ENCODE measurements at places on chromosomes 7 and 10.

DNA sequence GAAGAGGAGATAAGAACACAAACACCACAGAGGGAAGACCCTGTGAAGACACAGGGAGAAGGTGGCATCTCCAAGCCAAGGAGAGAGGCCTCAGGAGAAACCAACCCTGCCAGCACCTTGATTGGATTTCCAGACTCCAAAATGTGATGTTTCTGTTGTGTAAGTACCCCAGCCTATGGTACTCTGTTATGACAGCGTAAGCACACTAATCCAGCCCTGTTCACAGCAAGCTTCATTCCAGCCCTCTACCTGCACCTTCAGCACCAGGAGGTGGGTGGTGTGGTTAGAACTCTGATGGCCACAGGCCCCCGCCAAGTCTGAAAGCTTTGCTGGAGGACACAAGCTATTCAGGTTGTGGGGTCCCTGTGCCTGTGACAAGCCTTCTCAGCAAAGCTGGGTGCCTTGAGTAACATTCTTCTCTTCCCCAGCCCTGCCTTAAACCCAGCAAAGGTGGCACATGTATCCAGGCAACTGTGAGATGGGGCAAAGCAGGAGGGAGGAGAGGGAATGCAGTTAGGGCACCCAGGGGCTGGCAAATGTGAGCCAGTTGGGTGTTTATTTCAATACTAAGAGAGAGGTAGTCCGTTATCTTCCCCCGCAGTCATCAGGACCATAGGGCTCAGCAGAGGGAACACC, 4.5 kb downstream of the VSTM4 start:
- DNase-seq, result no peak

DNA sequence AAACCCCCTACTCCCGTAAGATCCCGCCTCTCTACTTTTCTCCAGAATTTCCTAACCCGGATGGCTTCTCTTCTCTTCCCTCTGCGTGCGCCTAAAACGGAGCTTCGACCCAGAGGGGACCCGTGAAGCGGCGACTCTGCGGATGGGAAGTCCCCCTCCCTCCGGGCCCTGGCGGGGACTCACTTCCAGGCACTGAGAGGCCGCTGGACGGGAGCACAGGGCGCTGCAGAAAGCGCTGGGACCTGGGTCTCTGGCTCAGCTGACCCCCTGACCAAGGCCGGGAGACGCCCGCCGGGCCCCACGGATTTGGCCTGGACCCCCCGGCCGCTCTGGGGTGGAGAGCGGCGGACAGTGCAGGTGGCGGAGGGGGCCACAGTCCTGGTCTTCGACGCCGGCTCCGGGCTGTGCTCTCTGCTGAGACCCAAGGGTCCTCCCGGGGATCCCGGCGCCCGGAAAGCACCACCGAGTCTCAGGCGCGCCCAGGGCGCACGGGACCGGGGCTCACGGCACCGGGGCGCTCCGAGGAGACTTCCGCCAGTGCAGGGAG, 688 bp upstream of the FOXL3 start:
- DNase-seq, result no peak

DNA sequence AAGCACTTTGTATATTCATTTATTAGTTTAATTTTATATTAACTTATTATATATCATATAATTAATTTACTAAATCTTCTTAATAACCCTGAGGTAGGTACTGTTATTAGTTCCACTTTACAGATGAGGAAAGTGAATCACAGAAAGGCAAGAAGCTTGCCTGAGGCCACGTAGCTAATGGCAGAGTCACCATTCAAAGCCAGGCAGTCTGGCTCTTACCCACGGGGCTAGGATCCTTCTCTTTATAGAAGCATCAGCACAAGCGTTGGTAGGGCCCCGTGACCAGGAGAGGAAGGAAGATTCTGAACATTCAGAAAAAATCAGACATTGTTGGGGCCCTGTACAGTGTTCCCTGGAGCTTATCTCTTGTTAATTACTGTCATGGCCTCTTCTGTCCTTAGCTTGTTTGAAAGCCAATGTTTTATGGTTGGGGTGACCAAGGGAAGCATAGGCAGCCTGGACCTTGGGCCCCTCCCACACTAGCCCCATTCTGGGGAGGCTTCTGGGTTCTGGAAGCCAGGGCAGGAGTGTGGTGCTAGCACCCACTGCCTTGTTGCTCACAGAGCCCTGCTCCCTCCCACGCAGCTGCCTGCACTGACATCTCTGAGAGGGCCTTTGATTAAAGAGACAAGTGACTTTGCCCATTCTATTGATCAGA, 31.1 kb upstream of the SLF2 start:
- DNase-seq, result no peak

DNA sequence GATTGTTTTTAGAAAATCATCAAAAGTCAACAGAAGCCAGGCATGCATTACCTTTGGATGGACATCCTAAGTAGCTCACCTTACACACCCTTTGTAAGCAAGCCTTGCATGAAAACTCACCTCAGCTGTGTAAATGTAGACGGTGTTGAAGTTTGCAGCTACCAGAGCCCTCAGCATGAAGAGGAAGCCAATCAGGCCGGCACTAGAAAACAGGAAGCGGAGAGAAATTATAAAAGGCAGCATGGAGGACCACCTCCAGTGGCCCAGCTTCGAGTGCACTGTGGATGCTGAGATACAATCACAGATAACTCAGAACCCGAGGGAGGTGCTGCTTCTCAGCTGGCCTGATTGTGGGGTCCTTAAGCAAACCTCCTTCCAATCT, 75.3 kb downstream of the SVOPL start:
- DNase-seq, result no peak

DNA sequence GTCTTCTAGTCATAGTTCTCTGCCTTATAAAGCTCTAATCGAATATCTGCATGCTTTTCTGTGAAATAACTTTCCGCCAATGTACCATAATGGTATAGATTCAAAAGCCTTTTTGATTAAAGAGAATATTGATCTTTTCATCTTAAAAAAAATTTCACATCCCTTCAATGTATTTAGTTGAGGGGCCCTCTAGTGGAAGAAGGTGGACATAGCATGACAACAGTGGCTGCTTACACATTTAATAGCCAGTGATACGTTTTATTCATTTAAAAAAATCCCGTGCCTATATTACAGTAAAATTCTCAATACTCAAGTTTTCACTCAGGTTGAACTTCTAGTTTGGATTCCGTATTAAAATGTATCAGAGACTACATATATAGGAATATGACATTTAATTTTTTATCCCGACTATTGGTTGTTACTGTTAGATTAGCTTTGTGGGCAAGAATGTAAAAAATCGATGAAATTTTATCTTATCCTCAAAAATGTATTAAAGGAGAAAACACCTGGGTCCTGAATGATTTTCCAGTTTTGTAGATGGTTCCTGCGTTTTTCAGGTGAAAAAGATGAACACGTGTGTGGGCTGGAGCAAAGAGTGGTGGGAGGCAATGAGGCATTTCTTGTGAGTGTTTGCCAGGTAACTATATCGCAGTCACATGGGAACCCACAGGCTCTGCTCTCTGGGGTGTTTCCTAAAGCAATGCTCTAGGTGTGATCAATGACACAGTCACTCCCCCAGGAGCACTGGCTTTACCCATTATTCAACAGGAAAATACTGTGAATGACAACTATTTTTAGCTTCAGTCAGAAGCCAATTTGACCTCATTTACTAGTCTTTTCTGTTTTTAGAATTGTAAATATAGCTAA, 24.1 kb upstream of the PNLIP start:
- DNase-seq, result no peak

GRCh38 chr10:116706281-116706680, 36.1 kb downstream of the HSPA12A start:
- no peak for DNase-seq

DNA sequence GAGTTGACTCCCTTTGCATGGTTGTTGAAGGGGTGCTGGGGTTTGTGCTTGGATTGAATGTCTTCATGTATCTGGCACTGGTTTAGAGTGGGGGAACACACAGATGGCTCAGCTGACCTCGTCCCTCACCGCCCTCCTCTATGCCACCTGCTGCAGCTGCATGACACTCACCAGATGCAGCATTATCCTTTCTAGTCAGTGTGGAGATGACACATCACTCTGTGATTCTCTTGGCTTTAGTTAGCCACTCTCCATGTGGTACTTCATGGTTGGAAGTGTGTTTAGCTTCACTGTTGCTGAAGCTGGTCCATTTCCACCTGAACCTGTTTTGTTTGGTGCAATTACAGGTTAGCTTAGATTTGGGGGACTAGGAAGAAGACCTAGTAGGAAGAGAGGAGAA, 56.3 kb upstream of the BMPER start:
- DNase-seq, result no peak

DNA sequence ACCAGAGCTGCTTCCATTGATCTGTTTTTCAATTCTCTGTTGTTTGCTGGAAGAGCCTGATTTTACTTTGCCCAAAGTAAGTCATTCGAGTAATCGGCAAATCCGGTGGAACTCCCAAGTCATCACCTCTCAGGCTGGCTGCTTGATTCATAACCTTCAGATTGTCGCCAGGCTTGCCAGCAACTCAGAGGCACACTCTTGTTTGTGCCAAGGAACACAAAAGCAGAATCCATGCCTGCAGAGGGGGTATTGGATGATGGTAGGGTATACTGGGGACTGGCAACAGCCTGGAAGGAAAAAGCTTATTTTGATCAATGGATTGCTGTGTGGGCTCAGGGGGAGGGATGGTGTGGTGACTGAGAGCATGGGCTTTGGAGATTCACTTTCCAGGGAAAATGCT, 542.4 kb downstream of the SORCS3 start:
- DNase-seq, result no peak

DNA sequence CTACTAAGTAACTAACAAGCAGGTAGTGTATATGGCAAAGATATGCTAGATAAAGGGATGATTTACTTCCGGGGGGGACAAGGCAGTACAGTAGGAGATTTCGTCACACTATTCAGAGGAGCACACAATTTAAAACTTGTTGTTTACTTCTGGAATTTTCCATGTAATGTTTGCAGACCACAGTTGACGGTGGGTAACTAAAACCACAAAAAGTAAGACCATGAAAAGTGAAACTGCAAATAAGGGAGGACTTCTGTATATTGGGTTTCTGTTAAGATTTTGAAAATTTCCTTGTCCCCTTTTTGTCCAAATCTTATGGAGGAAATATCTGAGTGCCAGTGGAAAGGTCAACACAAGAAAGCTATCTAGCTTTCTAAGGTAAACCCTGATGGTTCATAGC, 170.0 kb downstream of the ELAPOR2 start:
- DNase-seq, result no peak

- no peak for DNase-seq
Measured at GRCh38 chr7:17364671-17365070, 66.2 kb downstream of the AHR start.

DNA sequence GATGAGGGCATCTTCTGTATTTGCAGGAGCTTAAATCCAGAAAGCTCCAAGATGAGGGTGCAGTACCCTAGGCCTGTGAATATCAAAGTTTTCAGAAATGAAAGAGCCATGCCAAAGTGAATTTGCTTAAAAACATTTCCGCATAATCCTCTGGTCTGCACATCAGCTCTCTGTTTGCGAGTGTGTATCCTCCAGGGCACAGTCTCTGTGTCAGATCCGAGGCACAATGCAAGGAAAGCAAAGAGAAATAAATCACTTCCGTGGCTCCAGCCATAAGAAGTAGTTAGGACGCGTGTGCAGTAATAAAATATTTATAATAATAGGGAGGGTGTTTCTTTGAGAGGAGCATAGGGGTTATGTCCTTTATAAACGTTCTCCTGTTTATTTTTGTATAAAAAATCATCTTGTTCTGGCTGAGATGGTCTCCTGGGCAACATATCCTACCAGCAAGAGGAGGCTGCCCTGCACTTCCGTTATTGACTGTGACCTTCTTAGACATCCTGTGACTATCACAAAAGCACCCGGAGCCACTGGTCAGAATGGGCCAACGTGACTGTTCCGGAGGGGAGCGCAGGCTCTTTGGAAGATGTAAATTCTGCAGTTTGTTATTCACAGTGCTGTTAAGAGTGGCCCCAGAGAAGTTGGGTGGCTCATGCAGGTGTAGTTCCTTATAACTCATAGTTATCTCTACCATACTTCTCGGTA, 667.6 kb upstream of the FOXK1 start:
- no peak for DNase-seq

- DNase-seq, result no peak
Measured at GRCh38 chr7:17374654-17375053, 76.2 kb downstream of the AHR start.

- peak; percentile 18 for DNase-seq
Measured at GRCh38 chr7:7895754-7896153, 72.8 kb upstream of the GLCCI1 start.

DNA sequence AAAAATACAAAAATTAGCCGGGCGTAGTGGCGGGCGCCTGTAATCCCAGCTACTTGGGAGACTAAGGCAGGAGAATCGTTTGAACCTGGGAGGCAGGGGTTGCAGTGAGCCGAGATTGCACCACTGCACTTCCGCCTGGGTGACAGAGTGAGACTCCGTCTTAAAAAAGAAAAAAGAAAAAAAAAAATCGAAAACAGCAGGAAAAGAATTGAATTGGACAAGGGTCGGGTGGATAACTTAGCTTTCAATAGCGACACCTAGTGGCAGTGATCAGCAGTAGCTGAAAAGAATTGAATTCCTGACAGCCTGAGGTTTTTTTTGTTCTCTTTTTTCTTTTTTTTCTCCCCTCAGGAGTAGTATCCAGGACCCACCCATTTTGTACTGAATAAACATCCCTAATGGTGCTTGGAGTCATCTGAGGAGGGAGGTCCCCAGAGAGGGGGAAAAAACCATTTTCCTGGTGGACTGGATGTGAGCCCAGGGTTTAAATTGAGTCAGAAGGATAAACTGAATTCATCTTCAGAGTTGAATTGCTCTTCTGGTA, 55.1 kb downstream of the CYCS start:
- peak; percentile 65 for DNase-seq

DNA sequence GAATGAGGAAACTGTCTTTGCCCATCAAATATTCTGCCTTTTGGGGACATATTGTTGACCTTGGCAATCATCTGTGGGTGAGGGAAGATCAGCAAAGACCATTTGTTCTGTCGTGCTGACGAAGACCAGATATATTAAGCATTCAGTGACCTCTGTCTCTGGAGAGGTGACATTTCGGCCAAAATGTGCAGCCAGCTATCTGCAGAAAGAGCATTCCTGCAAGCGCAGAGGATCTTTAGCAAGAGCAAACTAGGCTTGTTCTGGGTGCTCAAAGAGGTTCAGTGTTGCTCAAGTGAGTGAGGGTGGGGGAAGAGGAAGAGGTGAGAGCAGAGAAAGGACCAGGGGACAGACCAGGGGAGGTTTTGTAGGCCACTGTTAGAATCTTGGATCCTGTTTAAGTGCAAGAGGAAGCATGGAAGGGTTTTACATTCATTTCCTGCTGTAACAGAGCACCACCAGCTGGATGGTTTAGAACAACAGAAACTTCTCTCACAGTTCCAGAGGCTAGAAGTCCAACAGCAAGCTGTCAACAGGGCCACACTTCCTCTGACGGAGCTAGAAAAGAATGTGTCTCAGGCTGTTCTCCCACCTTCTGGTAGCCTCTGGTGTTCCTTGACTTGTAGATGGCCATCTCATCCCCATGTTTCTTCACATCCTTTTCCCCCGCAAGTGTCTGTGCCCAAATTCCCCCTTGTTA, 11.2 kb downstream of the C10orf120 start:
- DNase-seq, result no peak

DNA sequence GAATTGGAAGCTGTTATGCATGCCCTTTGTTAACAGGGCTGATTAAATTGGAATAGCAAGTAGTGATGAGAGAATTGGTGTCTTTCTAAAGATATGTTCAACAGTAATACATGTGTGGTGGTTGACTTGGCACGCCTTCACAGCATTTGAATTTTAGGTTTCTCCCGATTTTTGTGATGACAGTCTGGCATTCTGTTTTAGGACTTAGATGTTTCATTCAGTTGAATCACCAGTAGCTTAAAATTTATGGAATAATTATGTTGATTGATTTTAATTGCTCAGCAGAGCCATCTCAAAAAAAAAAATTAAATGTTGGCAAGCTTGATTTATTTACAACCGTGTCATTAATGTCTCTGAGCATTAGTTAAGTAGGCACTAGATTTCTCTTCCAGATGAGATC, 219.7 kb downstream of the CSTF2T start:
- DNase-seq, result no peak

Measured in COR-L47 (cell line).